HuH-7.5 (cell line): ENCODE measurements at places on chromosomes 7 and 10.

- no peak for DNase-seq
These were observed 95.9 kb downstream of the FANK1 start for GRCh38 chr10:125992254-125992653.

DNA sequence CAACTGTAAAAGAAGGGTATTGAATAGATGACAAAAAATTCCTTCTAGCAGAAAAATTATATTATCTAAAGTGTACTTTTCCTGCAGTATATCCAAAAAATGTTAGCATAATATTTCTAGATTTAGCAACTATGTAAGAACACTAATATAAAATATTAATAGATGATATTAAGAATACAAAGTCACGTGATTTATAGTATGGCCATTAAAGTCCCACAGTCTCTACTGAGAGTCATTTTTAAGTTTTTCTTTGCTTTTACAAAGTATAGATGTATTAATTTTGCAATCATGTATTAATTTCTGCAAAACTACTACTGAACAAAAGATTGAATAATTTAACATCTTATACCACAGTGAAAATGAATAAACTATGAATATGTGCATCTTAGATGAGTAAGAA is 94.9 kb downstream of the ZWINT start:
- DNase-seq: no peak

DNA sequence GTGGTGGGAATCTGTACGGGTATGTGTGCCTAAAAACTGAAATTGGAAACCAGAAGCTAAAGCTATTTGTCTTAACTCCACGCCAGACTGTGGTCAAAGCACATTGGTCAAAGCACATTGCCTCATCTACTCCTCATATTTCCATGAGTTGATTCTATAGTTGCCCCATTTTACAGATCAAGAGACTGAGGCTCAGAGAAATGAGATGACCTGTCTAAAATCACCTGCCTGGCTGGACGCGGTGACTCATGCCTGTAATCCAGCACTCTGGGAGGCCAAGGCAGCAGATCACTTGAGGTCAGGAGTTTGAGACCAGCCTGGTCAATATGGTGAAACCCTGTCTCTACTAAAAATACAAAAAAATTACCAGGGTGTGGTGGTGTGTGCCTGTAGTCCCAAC is 21.7 kb upstream of the MNX1 start:
- DNase-seq: no peak

GRCh38 chr7:47258798-47259197 is 323.1 kb downstream of the TNS3 start:
- DNase-seq: no peak

GRCh38 chr7:13955494-13955893 is 34.0 kb downstream of the ETV1 start:
- DNase-seq: no peak

GRCh38 chr7:84975586-84976185 is 211.2 kb downstream of the SEMA3D start:
- no peak for DNase-seq

DNA sequence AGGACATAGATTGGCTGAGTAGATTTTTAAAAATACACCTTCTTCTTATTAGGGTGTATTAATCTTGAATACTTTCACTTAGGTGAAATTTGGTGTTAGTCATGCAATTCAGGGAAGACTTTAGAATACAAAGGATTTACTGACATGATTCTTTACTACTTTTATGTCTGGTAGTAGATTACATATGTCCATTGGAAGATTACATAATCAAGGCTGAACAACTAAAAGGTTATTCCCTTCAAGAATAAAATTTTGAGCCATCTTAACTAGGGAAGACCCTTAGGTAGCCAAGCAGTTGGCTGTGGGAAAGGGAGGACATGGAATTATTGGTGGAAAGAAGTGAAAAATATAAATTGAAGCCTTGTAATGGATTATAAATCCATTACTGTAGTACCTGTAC is 165.0 kb downstream of the ITGB1 start:
- DNase-seq: no peak

DNA sequence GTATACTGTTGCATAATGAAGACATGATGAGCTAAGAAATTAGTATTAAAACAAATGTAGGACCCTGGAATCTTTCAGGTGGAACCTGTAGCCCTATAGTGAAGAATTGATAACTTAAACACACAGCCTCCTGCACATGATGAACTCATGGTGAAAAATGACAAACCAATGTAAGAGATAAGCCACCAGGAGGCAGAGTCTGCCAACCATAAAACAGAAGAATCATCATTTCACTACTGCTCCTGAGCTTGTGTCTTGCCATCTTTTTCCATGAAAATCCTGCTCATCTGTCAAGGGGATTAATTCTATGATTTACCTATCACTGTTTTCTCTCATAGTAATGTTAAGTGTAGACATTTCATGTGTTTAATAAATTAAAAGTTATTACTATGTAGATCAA is 363.9 kb downstream of the MALRD1 start:
- no peak for DNase-seq

DNA sequence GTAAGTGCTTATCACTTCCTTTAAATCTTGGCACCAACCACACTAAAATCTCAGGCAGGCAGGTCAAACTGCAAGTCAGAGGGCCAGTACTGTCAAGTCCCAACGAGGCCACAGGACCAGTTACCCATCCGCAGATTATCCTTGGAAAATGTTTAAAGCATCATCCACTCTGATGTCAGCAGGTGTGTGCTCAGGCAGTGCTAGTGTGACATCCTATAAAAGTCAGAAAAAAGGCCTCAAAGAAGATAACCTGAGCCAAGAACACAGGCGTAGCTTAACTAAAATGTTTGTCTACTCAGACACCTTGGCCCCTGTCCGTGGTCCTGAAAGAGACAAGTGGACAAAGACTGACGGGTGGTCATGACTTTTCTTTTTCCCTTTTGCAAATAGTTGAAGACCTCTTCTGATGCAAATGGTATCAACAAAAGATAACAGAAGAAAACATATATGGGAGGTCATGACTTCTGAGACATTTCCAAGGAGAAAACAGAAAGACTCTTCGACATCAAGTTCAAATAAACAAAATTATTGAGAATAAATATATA is 309.3 kb downstream of the KCNMA1 start:
- peak; percentile 27 for DNase-seq

DNA sequence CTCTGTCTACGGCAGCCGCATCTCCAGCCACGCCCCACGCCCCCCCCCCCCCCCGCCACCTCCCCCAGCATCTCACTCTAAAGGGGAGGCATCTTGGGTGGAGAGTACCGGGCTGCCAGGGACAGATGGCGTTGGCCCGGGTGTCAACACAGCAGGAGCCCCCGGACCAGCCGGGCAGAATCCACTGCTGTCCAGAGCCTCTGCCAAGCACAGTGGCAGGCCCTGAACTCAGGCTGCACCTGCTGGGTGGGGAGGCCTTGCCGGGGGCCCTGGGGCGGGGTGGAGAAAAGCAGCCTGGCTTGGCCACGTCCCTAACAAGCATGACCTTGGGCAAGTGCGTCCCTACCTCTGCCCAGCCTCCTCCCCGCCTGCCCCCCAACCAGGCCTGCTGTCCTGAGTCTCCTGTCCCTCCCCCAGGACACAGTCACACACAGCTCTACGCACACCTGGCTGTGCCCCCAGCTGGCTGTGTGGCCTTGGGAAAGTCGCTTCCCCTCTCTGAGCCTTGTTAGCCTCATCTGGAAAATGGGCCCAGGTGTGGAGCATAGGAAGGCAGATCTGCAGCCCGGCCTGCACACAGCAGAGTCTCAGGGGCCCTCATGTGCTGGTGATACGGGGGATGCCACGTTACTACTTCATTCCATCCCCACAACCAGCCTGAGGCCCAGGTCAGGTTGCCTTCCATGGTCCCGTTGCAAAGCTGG is 45.2 kb downstream of the MICALL2 start:
- DNase-seq: no peak

DNA sequence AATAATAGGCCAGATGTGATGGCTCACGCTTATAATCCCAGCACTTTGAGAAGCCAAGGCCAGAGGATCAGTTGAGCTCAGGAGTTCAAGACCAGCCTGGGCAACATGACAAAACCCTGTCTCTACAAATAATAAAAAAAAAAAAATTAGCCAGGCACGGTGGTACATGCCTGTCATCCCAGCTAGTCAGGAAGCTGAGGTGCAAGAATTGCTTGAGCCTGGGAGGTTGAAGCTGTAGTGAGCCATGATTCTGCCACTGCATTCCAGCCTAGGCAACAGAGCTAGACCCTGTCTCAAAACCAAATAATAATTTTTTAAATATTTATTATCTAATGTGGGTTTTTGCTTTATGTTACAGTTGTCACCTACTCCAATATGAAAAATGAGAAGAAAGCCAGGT is 178.9 kb downstream of the ADK start:
- no peak for DNase-seq

- no peak for DNase-seq
These were observed 190.4 kb downstream of the CTTNBP2 start for GRCh38 chr7:117682681-117683385.

- DNase-seq: no peak
These were observed 430.3 kb downstream of the AUTS2 start for GRCh38 chr7:70028620-70029019.

DNA sequence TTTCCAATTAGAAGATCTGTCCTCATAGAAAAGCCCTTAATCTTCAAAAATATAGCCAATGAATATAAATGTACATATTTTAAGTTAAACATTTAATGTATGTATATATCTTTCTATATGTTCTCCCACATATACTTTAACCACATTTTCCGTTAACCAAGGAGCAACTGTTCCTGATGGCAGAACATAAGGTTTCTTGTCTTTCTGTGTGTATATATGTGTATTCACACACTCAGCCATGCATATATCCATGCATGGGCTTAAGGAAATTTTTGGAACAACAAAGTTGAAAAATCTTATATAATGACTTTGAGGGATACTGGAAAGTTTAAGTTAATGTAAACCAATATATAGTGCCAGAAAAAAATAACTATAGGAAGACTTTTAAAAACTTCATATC is 274.0 kb downstream of the DGKB start:
- no peak for DNase-seq

DNA sequence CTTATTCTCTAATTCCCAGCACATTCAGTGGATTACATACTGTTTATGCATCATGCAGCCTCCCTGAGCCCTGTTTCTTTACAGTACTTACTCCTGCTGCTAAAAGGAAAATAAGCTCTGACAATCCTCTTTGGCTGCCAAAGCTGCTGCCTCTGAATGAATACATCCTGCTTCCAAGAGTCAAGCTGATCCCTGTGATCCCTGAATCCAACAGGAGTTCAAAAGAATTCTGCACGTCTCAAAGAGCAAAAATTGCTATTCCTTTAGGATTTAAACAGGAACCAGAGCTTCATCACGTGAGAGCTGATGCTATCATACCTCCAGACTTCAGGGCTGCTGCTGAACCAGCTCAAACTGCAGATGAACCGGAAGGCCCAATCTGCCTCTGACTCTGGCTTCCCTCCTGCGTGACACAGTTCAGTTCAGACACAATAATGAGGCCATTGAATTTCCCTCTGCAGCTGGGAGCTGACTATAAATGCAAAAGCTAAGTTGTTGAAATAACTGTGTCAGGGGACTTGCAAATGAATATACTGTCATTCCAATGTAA is 851.0 kb upstream of the PHF14 start:
- no peak for DNase-seq

DNA sequence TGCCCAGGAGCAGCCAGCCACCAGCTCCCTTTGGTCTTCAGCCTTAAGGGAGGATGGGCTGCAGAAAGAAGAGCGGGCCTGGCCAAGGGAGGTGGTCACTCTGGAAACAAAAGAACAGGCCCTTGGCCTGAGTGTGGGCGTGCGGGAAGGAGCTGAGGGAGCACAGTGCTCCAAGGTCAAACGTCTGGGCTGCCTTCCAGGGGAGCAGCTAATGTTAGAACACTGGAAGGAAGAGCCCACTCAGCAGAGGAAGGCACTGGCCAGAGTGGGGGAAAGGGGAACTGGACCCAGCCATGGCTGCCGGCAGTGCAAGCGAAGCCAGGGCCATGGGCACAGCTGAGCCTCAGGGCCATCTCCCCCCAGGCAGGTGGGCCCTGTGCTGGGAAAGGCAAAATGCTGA is 42.7 kb downstream of the FAM53B start:
- DNase-seq: no peak

DNA sequence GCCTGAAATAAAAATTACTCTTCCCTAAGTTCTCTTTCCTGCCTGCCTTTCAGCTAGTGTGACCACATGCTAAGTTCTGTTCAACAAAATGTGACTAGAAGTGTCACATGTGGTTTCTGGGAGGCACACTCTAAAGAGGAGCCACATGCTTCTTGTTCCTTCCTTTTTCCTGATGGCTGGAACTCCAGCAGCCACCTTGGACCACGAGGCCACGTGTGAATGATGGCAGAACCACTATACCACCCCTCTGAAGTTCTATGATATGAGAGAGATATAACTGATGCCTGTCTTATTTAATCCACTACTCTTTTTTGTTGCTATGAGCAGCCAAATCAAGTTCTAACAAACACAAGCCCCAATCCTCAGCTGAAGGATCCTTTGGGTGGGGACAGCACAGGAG is 8.1 kb downstream of the PODXL start:
- no peak for DNase-seq

DNA sequence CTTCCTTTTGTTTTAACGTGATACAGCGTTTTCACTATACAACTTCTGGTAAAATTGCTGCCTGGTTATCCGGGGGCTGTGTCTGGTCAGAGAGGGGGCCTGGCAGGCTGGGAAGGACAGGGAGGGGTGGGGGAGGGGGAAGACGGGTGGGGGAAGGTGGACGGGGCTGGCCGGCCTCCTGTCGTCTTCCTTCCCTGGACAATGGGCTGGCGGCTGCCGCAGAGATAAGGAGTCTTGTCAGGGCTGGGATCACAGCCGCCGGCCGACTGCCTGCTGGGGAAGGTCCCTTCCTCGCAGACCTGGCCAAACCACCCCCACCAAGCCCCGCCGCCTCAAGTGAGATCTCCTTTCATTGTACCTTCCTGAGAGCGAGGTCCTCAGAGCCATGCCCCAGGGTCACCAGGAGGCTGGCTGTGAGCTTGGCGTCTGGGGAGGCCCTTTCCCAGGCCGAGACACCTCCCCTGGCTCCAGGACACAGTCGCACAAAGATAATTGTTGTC is 151.2 kb upstream of the TNRC18 start:
- DNase-seq: no peak

DNA sequence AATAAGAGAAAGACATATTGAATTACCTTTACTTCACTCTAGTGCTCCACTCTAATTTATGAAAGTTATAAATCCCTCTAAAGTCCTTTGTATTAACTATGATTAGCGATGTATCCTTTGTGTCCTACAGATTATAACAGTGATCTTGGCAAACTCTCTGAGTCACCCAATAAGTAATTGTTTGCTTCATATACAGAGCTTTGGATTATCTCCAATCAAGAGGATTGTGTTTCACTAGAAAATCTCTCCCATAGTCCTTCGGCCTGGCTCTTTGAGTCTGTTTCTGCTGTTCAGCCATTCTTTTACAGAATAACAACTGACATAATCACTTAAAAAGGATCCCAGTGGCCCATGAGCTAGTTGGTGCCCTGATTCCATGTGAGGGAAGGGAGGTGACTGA is 9.5 kb downstream of the LMOD2 start:
- no peak for DNase-seq

DNA sequence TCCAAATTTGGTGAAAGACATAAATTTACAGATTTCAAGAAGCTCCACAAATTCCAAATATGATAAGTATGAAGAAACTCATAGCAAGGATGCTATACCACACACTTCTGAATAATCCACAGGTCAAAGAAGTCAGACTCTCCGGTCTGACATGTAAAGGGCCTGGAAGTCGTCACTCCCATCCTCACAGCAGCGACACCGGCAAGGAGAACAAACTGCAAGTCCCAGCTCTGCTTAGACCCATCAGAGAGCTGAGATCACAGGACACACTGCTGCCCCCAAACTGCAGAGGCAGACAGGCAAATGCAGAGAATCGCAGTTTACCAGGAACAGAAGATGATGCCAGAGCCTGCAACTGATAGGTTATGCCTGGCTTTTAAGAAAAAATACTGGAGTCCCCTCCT is 62.0 kb downstream of the AMZ1 start:
- DNase-seq: no peak
